ENCODE measurements at places on chromosomes 3 and 15.

GRCh38 chr3:194103983-194104751 is 31.8 kb upstream of the HES1 start:
- no peak for DNase-seq

DNA sequence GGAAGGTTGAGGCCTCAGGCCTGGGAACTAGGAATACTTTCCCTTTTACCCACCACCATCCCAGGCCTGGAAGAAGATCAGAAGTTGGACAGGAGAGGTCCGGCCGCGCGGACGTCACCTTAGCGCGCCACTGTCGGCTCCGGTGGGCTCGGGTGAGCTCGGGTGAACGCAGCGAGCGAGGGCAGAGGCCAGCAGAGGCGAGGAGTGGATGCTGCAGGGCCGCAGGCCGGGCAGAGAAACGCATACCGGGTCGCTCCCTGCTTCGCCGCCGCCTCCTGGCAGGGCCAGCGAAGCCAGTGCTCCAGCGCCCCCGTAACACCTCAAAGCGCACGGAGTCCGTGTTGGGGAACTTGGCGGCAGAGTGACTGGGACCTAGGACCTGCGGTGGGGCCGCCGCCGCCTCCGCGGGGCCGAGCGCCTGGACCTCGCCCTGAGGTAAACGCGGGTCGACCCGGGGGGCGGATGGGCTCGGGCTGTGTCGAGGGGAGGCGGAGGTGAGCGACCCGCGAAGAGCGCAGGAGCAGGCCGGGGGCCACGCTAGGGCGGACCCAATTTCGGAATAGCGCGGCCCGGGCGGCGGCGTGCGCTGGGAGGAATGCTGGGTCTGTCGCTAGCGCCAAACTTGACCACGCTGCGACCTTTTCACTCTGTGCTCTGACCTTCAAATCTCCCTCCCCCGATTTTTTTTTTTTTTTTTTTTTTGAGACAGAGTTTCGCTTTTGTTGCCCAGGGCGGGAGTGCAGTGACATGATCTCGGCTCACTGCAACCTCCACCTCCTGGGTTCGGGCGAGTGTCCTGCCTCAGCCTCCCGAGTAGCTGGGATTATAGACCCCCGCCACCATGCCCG is 1.6 kb downstream of the CYP11A1 start:
- peak; percentile 87 for DNase-seq

- no peak for DNase-seq
These were observed 104.2 kb upstream of the CLSTN2 start for GRCh38 chr3:139830817-139831216.

- DNase-seq, result no peak
These were observed 210.9 kb upstream of the TOPAZ1 start for GRCh38 chr3:44030687-44031305.

DNA sequence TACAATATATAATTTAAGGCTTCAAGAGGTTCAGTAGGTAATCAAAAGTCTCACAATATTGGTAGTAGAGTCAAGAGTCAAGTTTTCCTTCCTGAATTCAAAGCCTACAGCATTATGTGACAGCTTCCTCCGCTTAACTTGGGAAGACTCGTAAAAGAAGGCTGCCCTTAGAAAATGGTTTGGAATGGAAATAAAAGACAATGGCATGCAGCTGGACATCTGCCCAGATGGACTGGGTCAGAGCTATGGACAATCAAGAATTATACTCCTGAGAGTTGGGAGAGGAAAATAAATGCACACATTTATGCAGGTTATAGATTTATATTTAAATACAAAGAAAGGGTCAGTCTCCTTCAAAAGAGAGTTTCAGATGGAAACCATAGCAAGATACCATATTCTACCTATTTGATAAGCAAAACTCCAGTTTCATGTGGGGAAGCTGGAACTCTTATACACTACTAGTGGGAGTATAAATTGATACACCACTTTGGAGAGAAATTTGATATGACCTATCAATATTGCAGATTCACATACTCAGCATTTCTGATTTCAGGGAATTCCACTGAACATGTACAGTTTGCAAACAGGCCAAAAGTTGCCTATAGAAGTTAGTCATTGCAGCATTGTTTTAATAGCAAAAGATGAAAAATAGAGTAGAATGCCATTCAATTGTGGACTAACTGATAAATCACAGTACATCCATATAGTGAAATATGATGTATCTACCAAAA is 6.1 kb downstream of the CRYBG3 start:
- DNase-seq, result no peak

- no peak for DNase-seq
These were observed 11.9 kb downstream of the DNAJA4 start for GRCh38 chr15:78276064-78276943.

GRCh38 chr3:29353807-29354206 is 72.9 kb downstream of the RBMS3 start:
- DNase-seq, result no peak

- no peak for DNase-seq
These were observed 10.6 kb downstream of the RAB7A start for GRCh38 chr3:128736601-128737000.

DNA sequence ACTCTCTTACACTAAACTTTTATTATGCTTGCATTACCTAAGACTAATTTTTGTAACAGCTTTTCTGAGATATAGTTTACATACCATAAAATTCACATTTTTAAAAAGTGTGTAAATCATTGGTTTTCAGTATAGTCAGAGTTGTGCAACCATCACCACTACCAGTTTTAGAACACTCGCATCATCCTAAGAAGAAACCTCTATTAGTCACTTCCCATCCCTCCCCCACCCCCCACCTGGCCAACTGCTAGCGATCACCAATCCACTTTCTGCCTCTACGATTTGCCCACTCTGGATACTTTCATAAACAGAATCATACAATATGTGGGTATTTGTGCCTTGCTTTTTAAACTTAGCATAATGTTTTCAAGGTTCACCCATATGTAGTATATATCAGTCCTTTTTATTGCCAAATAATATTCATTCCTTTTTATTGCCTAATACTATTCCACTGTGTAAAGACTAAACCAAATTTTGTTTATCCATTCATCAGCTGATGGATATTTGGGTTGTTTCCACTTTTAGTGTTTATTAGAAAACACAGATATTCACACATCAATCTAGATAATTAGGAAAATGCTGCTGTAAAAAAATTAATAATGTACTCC is 23.0 kb downstream of the UBP1 start:
- no peak for DNase-seq

GRCh38 chr3:191105418-191105817 is 93.6 kb upstream of the OSTN start:
- DNase-seq, result no peak

All from endodermal cell (in vitro differentiated cells).